ENCODE measurements at places on chromosomes 5 and 9.
A peak's percentile ranks its signal among the peaks of the same experiment; 100 is the strongest.

DNA sequence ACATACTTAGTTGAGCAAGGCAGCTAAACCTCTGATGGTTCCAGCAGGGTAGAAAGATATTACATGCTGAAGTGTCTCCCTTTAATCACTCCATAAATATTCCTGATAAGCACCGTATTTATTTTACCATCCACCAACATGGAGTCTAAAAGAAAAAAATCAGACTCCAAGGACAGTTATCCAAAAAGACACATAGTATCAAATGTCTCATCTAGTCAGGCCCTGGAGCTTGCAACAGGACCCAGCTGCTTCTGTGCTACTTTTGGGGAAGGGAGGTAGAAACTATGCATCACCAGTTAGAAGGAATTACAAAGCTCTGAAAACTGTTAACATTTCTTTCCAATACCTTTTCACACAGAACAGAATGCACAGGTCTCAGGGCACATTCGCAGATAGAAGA, 88.1 kb downstream of the S1PR3 start:
- DNase-seq = no peak

- DNase-seq = no peak
These were observed 453.3 kb downstream of the DIRAS2 start for GRCh38 chr9:90189306-90189705.

- DNase-seq = no peak
These were observed 149.1 kb upstream of the VCAN start for GRCh38 chr5:83322273-83322924.

- no peak for DNase-seq
These were observed 57.7 kb upstream of the CER1 start for GRCh38 chr9:14780251-14780650.

DNA sequence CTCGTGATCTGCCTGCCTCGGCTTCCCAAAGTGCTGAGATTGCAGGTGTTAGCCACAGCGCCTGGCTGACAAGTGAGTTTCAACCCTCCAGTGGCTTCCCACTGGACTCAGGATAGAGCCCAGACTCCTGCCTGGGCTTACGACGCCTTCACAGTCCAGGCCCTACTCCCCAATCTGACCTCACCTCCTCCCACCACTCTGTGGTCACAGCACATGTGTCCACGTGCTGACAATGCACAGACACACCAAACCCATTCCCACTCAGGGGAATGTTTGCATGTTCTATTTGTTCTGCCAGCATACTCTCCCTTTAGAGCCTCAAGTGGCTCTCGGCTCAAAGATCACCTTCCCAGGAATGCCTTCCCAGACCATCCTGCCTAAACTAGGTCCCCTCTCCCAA, 31.1 kb upstream of the TRIM14 start:
- DNase-seq = no peak

DNA sequence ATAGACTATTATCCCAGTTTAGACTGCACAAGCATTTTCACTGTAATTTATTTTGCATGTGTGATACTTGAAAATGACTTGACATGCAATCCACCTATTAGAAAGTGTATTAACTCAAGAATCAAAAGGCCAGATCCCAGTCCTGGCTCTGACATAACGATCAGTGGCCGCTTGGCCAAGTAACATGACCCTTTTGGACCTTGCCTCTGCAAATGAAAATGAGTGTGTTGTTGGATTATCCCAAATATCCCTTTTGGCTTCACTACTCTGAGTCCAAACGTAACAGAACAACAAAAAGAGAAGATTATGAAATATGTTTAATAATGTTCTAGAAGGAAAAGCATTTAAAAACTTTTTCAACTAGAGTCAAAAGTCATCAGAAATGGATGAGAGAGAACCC, 19.0 kb downstream of the DMGDH start:
- no peak for DNase-seq

DNA sequence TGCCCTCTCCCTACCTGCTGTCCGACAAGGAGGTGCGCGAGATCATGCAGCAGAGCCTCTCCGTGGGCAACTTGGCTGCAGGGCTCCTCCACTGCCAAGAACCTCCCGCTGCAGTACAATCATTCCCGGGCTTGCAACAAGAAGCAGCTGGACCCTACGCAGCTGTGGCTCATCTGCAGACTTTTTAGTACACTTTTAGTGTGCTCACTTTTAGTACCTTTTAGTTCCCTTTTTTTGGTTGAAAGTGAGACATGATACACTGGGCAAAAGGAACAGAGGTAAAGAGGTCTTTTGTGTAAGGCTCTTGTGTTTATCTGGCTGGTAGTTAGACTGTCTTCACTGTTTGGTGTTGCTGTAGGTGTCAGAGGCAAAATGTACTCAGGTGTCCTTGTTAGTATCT, 58.1 kb upstream of the SPTLC1 start:
- no peak for DNase-seq

DNA sequence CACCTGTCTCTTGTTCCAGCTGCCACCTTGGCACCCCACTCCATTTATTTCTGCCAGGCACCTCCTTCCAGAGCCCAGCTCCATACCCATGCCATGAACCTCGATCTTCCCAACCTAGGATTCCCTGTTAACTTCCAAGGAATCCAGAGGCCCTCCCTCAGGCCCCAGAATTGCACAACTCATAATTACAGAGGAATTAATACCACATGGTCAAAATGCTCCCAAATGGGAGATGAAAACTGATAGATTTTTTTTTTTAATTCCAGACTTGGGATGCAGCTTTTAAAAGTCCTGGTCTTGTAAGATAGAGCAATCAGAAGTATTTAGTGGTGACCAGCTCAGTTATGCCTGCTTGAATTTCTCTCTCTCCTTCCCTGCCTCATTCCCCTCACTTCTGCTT, 96.2 kb upstream of the CCDC112 start:
- DNase-seq = no peak

DNA sequence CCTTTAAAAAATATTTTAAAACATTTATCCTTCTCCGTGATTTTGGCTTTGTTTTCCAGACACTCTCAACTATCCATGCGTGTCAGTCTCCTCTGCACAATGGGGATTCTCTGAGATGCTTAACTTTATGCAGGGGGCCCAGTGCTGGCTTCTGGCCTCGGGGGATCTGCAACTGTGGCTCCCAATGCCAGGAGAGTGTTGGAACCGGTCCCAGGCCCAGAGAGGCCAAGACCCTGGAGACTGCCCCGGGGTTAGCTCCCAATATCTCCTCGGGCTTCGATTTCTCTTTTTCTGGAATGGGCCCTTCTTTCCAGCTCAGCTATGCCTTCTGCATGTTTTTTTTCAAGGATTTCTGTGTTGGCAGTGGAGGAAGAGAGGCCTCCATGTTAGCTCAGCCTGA, 20.1 kb upstream of the SARDH start:
- no peak for DNase-seq

- DNase-seq = no peak
These were observed 142.2 kb upstream of the MAP3K1 start for GRCh38 chr5:56673171-56673570.

- no peak for DNase-seq
These were observed 15.5 kb downstream of the ADGRD2 start for GRCh38 chr9:124465736-124466135.

DNA sequence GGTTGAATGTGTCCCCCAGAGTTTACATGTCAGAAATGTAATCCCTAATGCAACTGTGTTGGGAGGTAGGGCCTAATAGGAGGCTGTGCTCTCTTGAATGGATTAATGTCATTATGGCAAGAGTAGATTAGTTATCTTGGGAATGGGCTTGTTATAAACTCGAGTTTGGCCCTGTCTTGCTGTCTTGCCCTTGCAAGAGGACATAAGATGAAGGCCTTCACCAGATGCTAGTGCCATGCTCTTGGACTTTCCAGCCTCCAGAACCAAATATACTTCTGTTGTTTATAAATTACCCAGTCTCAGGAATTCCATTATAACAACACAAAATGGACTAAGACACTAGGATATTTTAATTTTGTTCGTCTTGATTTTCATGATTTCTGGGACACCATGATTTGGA, 5.4 kb downstream of the PIK3R1 start:
- DNase-seq = no peak

DNA sequence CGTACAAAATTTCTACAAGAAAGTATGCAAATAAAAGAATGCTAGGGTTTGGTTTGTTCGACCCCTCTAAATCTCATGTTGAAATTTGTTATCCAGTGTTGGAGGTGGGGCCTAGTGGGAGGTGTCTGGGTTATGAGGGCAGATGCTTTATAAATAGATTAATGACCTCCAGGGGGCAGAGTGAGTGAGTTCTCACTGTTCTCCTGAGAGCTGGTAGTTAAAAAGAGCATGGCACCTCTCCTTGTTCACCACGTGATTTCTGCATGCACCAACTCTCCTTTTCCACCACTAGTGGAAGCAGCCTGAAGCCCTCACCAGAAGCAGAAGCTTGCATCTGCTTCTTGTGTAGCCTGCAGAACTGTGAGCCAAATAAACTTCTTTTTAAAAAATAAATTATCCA, 50.4 kb upstream of the FAM170A start:
- peak; percentile 2 for DNase-seq

GRCh38 chr9:124257844-124258606, at the start of gene NEK6:
Gene NEK6 (plus strand): TSS chr9:124257949. CDS start chr9:124301965, 44,016 bp downstream.
- DNase-seq = no peak
